ENCODE measurements at places on chromosomes 3 and 15.

- DNase-seq = no peak
These were observed 19.3 kb upstream of the NTRK3 start for GRCh38 chr15:88275804-88276203.

DNA sequence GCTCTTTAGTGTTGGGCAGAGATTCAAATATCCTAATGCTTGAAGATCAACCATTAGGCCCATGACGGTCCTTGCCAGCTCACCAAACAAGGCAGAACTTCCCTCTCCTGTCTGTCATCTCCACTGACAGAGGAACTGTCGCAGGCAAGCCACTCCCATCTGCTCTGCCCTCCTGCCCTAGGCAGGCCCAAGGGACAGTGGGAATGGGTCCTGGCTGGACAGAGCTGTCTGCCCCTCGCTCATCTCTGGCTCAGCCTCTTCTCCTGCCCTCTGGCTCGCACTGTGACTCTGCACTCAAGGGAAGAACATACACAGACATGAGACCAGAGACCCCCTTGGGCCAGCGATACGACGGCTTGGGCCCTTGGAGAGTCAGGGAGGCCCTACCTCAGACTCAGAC is 7.6 kb upstream of the MUSTN1 start:
- no peak for DNase-seq

- no peak for DNase-seq
These were observed 94.6 kb upstream of the SNTN start for GRCh38 chr3:63557912-63558311.

GRCh38 chr3:148861277-148861869 is 3.7 kb upstream of the CPA3 start:
- peak; percentile 56 for DNase-seq

- DNase-seq = peak; percentile 24
These were observed 14.9 kb downstream of the CRTAP start for GRCh38 chr3:33128706-33129105.

GRCh38 chr3:14238356-14238755 is 59.7 kb downstream of the LSM3 start:
- DNase-seq = no peak

DNA sequence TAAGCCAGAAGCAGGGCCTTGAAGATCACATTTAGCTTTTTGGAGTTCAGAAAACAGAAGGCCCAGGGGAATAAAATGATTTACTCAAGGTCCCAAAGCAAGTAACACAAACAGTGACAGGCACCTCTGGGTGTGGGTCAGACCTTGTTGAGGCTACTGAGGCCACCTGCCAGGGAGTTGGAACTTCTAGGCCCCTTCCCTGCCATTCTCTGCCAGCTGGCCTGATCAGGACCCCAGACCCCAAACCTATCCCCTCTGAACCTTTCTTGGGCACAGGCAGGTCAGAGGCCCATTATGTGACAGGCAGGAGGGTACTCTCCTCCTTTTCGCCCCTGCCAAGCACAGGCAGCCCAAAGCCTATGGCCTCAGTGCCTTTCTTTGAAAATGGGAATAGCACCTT is 49.4 kb upstream of the ATP2B2 start:
- DNase-seq = no peak

GRCh38 chr15:37045859-37046740 is 54.2 kb downstream of the MEIS2 start:
- no peak for DNase-seq

DNA sequence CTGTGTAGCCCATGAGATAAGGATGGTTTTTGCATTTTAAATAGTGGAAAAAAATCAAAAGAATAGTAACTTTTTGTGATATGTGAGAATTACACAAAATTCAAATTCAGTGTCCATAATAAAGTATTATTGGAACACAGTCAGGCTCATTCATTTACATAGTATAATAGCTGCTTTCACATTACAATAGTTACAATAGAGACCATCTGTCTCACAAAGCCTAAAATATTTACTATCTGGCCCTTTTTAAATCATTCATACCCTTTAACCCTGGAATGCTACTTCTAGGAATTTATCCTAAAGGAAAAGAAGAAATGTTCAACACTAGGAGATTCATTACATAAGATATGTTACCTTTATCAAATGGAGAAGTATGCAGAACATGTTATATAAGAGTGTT is 35.5 kb upstream of the TM4SF4 start:
- no peak for DNase-seq

Data from fibroblast of skin of back (primary cell).